Epithelial cell of proximal tubule (primary cell): ENCODE measurements at places on chromosomes 5 and 9. TPM values are rescaled to one million over a fixed set of nuclear protein-coding genes. Genes with fewer than 3 reads are reported as not detected.

The CDKN2B gene
- 12.3 and 25.9 TPM in 2 replicates for total RNA-seq

The LRRC70 gene
- 0.29 TPM in 1 of 2 replicates, not detected in the other for total RNA-seq

The CYLC2 gene
- not detected in 2 replicates for total RNA-seq

The OBP2B gene
- not detected in 2 replicates for total RNA-seq

The SH3PXD2B gene
- 23.7 and 25.6 TPM in 2 replicates for total RNA-seq

The CDH9 gene
- total RNA-seq, result not detected in 2 replicates
